Central memory CD4-positive, alpha-beta T cell (primary cell): ENCODE measurements at places on chromosomes 1 and 21.

DNA sequence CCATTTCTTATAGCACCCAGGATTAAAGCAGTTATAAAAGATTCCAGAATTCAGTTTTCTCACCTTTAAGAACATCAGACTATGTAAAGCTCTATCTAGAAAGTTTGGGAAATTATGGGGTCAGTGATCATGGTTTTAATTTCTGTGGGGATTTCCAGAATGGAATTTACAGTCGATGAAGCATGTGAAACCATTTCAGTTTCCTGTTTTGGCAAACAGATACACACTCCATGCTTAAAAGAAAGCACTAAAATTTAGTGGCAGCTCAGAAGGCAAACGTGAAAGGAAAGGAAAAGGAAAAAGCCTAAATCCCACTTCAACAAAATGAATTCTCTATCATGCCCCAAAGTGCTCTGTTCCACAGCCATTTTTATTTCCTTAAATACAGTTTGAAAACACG, 60.4 kb downstream of the FYB2 start:
- DNase-seq: no peak

DNA sequence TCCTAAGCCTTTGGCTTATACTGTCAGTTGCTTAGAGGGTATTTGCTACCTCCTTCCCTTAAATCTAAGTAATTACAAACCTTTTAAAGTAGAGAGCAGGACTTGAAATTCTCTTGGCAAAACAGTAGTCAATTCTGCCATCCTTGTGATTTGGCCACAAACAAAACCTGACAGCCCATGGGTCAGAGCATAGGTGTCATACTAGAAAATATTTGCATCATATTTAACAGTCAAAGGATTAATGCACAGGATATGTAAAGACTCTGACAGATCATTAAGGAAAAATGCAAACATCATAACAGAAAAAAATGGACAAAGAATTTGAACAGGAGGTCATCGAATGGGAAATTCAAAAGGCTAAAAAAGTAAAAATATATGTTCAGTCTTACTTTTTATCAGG, 50.5 kb downstream of the ZFYVE9 start:
- no peak for DNase-seq

DNA sequence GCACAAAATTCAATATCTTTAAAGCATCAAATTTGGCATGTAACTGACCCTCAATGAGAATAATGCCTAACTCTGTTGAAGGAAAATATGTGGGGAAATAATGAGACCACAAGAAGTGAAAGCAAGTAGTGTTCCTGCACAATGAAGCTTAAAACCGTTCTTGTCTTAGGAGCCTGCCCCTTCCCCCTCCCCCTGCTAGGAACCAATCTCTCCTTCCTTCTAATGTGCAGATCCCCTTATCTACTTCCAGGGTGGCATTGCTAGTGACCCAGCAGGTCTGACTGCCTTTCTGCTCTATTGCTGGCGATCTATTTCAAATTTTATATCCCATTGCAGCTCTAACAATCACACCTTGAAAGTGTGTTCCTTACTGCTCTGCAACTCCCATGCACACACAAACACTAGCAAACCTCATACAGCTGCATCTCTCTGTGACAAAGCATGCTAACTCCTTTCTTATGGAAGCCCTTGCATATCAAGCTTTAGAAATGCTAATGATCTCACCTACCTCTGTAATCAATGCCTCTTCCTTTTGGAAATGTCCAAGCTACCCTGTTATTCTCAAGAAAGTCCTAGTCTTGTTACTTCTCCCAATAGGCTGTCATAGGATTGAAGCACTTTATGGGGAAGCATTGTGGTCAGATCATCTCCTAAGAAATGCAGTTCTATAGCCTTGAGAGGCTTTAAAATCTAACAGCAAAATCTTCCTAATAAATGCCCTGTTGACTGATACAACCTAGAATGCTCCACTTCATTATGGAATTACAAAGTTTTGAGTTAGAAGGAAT, 26.5 kb downstream of the BCL9 start:
- no peak for DNase-seq

GRCh38 chr1:64845831-64846425, 101.1 kb downstream of the RAVER2 start:
- DNase-seq: no peak

GRCh38 chr1:8370905-8371315, 53.0 kb downstream of the SLC45A1 start:
- DNase-seq: no peak

DNA sequence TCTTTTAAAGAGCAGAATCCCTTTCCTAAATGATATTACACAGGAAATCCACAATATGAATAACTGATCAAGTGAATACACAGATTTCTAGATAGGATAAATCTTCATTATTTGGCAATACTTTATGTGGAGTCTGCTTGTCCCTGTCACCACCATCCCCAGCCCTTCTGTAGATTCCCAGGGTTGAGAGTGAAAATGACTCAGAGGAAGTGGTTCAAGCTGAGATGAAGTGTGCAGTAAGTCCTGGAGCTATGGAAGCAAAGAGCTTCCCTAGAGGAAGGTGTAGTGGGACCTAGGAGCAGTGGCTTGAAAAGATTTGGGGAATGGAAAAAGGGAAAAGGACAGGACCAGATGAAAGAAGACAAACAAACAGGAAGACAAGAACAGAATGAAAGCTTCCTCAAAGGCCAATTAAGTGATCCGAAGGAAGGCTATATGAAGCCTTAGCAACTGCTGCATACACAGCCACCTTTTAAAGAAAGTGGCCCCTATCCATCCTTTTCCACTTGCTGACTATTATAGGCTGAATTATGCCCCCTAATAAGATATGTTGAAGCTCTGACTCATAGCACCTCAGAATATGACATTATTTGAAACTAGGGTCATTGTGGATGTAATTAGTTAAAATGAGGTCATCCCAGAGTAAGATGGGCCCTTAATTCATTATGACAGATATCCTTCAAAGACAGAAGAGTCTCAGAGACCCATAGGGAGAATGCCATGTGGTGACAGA, 96.5 kb upstream of the CAMK1G start:
- no peak for DNase-seq
